ENCODE measurements at places on chromosomes 3 and 15.

GRCh38 chr15:92226020-92226612 is 167.6 kb upstream of the ST8SIA2 start:
- peak; percentile 3 for DNase-seq

DNA sequence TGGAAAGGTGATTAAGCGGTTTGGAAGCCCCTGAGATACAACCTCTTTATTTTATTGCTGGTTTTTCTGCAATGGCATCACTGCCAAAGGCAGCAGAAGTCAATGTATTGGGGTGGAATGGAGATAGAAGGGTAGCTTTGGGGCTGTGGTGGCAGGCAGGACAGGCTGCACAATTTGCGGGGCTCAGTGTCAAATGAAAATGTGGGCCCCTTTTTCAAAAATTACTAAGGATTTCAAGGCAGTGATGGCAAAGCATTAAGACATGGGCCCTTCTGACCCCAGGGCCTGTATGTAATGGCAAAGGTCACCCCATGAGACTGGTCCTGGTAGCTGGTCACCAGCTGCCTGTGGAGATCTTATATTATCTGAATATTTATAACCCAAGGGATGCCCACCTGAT is 29.3 kb upstream of the GALNT15 start:
- no peak for DNase-seq

GRCh38 chr3:105368566-105369499 is 2.1 kb downstream of the ALCAM start:
- DNase-seq = peak; percentile 86

DNA sequence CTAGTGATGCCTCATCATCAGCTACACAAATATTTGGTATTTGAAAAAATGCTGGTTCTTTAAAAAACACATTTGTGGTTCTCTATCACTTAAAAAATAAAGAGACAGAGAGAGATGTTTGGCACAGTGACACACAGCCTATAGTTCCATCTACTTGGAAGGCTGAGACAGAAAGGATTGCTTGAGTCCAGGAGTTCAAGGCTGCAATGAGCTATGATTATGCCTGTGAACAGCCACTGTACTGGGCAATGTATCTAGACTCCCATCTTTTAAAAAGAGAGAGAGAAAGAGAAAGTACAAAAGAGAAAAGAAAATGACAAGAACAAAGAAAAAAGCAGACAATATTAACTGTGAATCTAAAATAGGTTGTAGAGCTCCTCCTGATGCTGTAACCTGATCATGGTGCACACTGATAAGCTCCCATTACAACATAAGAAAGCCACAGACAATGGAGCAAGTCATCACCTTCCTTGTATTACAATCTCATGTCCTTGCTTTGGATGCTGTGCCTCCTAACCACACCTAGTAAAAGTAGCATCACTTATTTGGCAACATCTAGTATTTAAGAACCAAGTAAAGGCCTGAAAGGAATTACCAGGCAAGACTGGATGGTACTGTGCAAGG is 31.7 kb upstream of the MAP4 start:
- DNase-seq = no peak

DNA sequence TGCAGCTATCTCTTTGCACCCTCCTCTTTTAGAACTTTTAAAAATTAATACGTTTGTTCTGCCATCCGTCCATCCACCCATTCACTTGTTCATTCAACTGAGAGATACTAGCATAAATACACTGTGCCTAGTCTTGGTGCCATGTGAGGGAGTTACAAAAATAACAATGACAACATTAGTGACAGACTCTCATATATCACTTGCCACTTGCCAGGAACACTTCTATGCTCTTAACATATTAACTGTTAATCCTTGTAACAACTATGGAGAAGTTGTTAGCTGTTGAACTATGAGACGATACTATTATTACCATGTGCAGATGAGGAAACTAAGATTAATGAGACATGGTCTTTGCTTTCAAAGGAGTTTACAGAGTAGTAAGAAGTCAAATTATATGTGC is 33.6 kb downstream of the RPL39L start:
- no peak for DNase-seq

GRCh38 chr3:17021614-17022013 is 136.9 kb downstream of the PLCL2 start:
- no peak for DNase-seq

GRCh38 chr3:53153980-53154379 is 7.0 kb upstream of the PRKCD start:
- no peak for DNase-seq

DNA sequence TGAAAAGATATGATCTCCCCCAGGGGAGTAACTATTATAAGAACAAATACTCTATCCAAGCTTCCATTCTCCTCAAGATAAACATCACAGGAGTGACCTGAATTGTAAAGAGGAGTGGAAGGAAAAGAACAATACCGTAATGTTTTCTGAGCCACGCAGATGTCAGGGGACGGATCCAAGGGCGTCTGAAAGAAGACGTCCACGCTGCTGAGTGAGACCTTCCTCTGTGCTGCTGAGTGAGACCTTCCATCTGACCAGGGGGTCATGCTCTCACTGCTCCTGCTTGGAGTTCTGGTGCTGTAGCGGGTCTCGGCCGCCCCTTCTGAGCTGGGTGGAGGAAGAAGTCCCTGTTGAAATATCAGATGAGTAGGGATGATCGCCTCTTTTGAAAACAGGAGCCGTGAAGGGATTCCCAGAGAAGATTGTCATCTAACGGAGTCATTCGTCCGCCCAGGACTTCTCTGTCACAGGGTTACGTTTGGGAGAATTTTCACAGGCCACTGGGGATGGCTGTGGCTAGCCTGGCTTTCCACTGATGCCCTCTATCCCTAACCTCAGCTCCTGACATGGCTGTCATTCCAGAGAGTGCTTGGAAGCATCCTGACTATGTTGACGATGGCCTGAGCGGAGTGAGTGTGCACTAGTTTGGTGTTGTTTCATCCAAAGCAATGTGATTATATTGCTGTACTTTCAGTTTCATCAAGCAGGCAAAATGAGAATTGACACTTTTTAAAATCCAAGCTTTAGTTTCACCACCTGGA is 184.9 kb downstream of the APBA2 start:
- no peak for DNase-seq

DNA sequence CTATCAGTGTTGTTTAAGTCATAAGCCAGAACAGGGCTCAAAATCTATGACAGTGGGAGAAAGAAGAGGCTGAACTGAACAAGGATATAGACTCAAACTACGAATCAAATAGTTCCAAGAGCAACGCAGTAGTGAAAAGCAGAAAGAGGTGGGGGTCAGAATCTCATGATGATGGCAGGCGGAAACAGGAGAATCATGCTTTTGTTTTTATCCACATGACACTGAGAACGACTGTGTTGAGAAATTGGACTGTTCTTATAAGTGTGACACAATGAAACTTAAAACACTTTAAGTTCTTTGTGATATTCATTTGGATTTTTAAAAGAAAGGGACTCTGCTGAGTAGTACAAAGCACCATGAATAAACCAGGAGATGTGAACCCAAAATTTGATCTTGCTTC is 309.4 kb downstream of the ULK4 start:
- DNase-seq = no peak

- DNase-seq = no peak
Observed at GRCh38 chr3:170738766-170739165, 131.2 kb downstream of the RPL22L1 start.

DNA sequence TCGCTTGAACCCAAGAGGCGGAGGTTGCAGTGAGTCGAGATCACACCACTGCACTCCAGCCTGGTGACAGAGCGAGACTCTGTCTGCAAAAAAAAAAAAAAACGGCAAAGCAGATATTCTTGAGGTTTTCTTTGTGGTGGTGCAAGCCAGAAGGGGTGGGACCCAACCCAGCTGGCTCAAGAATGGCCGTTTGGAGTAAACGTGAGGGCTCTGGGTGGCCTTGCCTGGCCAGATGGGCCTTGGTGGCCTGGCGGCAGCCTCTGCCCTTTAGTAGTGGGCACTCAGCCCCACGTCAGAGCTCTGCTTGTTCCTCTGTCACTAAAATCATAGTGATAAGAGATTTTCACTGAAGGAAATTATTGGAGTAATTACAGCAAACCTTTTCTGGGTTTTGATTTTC is 50.5 kb downstream of the ATP1B3 start:
- DNase-seq = no peak

- DNase-seq = no peak
Observed at GRCh38 chr15:75867449-75867848, 24.2 kb downstream of the UBE2Q2 start.

DNA sequence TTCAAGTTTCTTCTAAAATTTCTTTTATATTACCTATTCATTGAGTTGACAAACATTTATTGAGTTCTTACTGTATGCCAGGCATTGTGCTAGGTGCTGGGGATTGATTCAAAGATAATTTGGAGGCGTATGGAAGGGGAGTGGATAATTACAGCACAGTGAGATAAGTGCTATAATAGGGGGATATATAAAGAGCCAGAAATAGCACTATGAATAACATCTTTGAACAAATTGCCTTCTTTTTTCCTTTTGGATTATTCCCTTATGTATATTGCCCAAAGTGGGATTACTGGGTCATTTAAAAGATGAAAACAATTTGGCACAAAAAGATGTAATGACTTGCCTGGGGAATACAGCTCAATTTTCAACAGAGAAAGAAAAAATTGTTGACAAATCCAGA is 64.6 kb downstream of the LPP start:
- DNase-seq = no peak

DNA sequence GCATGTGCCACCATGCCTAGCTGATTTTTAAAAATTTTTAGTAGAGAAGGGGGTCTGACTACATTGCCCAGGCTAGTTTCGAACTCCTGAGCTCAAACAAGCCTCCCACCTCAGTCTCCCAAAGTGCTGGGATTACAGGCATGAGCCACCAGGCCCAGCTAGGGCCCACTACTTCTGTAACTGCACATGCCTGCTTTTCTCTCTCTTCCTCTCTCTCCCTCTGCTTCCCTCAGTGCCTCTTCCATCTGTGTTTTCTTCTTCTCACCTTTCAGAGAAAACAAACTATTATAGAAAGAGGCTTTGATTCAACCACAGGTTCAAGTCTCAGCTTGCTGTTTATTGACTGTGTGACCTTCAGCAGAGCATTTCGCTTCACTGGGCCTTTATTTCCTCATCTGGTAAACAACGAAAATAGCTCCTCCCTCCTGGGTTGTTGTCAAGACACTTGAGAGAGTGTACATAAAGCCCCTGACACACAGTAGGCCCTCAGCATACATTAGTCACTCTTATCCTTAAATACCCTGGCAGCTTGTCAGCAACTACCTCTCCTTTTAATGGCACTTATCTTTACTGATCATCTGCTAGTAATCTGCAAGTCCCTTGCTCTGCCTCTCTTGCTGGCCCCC is 10.2 kb downstream of the TADA3 start:
- no peak for DNase-seq

DNA sequence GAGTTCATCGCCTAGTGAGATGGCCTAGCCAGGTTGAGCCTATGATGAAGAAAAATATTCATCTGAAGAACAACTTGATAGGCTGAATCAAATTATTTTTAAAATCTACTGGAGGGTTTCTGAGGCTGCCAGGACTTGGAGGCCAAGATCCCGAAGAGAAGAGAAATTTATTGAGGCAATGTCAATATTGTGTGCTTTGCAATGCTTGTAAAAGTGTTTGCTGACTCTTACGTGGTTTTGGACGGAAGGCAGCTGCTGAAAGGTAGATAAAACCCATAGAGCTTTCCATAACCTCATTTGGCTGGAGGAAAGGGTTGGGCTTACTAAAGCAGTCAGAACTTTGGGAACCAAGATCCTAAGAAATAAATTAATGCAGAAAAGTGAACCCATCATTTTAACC is 361.0 kb upstream of the IL12A start:
- no peak for DNase-seq

DNA sequence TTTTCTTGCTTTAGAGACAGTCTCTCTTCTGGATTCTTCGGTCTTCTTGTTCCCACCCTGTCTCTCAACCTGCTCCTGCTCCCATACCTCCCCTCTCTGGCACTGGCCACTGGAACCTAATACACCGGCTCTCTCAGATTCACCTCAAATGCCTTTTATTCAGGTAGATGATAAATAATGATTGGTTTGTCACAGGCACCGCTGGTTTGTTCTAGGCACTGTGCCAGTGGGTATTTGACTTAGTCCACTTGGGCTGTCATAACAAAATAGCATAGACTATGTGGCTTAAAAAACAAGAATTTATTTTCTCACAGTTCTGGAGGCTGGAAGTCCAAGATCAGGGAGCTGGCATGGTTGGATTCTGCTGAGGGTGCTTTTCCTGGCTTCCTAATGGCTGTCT is 278.2 kb upstream of the STT3B start:
- DNase-seq = no peak

- DNase-seq = no peak
Observed at GRCh38 chr3:194867270-194867983, 181.7 kb downstream of the FAM43A start.

Data from CD4-positive, alpha-beta T cell treated with Interleukin-21 for 1 hour (primary cell).